ENCODE measurements at places on chromosomes 1 and 21. TPM values are rescaled to one million over a fixed set of nuclear protein-coding genes. Genes with fewer than 3 reads are reported as not detected.

ZYG11A gene
- polyA plus RNA-seq, result 0.18 TPM

ILDR2 gene
- 15.0 TPM for polyA plus RNA-seq

GRCh38 chr1:241985787-241986186 lies 13.1 kb downstream of the MAP1LC3C start:
- no peak for DNase-seq

DNA sequence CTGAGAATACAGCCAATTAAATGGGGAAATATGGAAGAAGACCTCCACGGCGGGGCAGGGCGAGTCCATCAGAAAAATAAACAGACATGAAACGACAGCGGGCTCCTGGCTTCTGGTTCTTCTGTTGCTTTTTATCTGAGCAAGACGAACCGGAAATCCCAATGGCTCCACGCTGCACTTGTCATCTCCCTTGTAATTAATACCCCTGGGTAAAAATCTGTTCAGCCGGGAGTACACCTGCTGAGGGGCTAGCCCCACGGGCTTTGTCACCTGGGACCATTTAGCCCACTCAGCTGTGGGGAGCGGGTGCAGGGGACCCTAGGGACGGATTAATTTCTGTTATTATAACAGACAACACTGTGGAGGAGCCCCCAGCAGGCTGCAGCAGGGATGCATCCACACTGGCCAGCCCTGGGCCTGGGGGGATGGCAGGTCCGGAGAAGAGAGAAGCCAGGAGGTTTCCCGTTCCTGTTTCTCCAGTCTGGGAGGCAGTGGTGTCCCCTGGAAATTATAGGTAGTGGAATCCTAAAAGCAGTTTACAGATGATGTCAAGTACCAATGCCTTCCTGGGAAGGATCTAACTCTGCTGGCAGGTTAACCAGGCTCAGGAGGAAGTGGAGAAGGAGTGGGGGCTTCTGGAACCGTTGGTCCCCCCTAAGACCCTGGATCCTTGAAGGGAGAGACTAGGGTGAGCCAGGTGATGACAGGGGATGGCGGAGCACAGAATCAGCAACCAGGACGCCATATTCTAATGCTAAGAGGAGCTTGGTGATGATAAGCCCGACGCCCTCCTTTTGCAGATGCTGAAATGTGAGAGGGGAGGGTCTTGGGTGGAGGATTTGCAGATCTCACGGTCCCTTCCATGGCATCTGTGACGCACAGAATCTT lies 566.1 kb downstream of the PTPRU start:
- peak; percentile 20 for DNase-seq

DNA sequence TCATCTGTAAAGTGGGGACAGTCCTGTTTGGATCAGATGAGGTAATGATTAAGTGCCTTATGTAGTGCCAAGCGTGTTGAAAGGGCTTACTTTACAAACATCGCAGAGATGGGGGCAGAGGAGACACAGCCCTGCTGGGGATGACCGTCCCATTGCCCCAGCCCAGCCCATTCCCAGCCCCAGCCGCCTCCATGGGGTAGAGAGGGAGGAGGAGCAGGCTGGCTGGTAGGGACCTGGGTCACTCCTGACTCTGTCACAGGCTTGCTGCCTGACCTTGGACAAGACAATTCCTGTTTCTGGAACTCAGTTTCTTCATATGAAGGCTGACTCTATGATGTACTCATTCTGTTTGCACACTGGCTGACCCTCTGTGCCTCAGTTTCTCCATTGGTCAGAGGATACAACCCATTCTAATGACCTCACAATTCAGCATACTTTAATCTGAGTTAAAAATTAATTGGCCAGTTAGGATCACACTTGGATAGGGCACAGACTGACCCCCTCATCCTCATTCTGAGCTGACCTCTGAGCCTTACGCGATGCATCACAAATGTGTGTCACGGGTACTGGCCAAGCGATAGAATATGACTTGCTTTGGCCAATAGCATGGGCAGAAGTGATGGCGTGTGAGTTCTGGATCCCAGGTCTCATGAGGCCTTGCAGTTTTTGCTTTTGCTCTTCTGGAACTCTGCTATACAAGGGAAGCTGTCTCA lies 91.1 kb downstream of the PTPRU start:
- DNase-seq, result no peak

- no peak for DNase-seq
Measured at GRCh38 chr1:32701951-32702598, 495 bp downstream of the SYNC start.

HES4 gene
- 43.2 TPM for polyA plus RNA-seq

- no peak for DNase-seq
Measured at GRCh38 chr1:76938304-76938703, 71.0 kb downstream of the ST6GALNAC5 start.

- no peak for DNase-seq
Measured at GRCh38 chr1:201648907-201649721, 110.2 kb downstream of the NAV1 start.

CDC42SE1 gene
- polyA plus RNA-seq, result 80.4 TPM

- no peak for DNase-seq
Measured at GRCh38 chr1:110450929-110451328, at the start of gene PROK1. Gene PROK1, plus strand, starts transcription at chr1:110451149. Its CDS starts 68 bp downstream, at chr1:110451217.

- no peak for DNase-seq
Measured at GRCh38 chr1:246843876-246844275, 87.9 kb downstream of the AHCTF1 start.

DNA sequence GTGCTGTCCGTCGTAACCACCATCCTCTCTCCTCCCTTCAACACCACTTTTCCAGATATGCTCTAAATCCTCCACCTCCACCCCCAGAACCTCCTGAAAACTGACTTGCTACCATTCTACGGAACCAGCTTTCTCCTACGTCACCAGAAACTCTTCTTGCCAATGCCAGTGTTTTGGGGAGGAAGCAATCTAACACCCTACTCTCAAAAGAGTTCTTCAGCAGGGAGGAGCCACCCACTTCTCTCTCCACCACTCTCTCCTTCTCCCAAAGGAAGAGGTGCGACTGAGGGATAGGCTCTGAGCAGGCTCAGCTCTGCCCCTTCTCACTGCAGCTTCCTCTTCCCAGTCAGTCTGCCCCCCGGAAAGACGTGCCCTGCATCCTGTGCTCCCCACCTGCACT lies 6.1 kb upstream of the S100A2 start:
- no peak for DNase-seq

DNA sequence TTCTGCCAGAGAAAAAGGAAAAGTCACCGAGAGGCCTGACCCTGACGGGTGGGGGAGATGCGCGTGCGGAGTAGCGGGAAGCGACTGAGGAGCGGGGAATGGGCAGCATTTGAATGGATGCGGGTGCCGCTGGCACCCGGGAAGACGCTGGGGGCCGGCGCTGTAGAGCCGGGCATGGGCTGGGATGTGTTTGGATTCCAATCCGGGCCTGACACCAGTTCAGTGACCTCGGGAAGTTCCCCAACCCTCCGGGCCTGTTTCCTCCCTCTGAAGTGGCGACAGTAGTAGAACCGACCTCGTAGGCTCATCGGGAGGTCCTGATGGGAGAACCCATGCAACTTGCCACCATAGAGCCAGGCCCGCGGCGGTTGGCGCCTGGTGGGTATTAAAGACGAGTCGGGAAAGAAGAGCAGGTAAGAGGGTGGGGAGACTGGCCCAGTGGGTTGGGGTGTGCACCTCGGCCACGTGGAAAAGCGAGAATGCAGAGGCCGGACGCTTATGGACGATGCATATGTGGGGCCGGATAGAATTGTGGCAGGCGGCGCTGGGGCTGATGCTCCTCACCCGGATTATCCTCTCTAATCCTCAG lies 642 bp upstream of the SLC16A1 start:
- DNase-seq, result no peak

GJC2 gene
- polyA plus RNA-seq, result 1.0 TPM

KPRP gene
- polyA plus RNA-seq, result not detected

SMCP gene
- polyA plus RNA-seq, result not detected

- DNase-seq, result no peak
Measured at GRCh38 chr1:93506126-93506525, 58.2 kb downstream of the FNBP1L start.

DNA sequence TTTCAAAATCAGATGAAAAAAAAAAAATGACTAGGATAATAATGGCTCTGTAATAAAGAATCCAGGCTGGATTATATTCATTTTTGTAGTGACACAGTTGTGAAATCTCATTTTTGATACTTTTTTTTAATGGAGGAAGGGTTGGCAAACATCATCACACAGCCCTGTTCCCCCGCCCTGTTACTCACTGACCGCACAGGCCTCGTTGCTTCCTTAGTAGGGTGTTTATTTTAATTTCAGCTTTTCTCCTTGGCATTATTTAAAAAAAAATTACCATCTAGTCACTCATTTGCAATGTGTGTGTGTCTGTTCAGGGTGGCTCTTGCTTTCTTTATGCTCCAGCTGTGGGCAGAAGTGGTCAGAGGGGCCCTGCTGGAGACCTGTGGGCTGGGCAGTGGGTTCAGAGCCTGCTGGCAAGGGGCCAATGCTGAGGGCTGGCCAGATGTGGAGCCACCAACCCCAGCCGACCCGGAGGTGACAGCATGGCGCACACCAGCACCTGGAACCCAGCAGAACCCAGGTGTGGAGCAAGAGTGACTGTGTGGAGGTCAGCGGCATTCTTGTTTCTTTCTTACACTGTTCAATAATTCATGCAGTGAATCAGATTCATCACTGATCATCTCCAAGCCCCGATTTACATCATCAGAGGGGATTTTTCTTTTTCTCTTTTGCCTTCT lies 44.6 kb downstream of the ZSCAN20 start:
- no peak for DNase-seq

RIPK4 gene
- polyA plus RNA-seq, result 25.3 TPM

GRCh38 chr1:218735436-218736032 lies 390.4 kb downstream of the TGFB2 start:
- DNase-seq, result peak; percentile 22

IL19 gene
- 0.83 TPM for polyA plus RNA-seq

DNA sequence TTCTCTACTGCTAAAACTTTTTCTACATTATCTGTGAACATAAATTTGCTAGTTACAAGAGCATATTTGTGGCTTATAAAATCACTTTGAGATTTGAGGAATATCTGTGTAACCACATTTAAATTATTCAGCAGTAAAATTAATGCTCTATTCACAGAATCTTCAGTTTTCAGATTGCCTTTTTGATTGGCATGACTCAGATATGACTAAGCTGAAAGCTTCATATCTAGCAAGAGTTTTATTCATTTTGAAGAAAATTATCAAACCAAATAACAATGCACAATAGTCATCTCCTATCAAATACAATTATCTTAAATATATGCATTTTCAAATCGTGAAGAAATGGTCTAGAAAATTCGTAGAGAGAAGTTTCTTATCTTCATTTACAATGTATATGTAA lies 1498.2 kb upstream of the B3GALT2 start:
- DNase-seq, result no peak

GRCh38 chr21:26686278-26686677 lies 113.2 kb upstream of the CYYR1 start:
- DNase-seq, result peak; percentile 4

DNA sequence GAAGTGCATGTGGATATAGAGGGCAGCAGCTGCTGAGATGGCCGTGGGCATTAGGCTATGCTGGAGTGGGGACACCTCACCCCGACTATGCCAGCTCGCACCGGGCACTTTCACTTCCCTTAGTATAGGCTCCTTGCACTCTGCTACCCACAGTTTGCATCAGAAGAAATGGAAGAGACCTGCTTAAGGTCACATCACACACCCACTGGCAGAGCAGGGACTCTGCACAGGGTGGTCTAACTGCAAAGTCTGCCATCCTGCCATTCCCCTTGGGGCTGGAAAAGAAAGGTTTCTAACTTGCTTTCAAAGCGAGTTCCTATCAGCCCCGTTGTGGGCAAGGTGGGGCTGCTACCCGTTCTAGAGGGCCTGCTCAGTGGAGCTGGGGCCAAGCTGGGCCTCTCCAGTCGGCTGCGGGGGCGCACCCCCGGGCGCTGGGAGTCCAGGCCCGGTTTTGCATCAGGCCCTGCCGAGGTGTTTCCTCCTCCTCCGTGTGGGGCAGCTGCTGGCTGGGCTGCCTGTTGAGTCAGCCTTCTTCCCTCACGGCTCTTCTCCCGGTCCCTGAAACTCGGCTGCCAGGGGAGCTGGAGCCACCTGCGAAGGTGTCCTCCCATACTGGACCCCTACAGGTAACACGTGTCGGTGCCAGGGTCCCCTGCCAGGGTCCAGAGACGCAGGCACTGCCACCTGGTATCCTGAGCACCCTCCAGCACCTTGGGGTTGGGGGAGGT lies at the start of gene SYTL1:
Gene SYTL1 (plus strand): TSS at position 498 of the 728 bp plus-strand sequence. CDS start 3,313 bp downstream, outside the sequence.
- DNase-seq, result no peak

DNA sequence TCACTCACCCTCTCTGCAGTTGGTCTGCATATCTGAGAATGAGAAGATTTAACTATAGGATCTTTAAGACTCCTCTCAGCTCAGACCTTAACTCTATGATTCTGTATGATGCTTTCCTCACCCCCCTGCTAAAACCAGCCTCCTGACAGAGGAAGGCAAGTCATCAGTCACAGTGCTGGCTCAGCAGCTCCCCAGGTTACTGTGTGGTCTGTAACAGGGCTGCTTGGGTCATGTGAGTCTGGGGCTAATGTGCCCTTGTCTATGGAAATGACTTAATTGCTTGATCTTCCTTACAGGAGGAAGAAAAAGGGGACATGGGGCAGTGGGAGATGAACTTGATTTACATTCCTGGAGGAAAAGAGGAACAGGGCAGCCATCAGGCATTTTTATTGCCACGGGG lies 625.6 kb downstream of the PTPRU start:
- no peak for DNase-seq

GRCh38 chr1:54364995-54365394 lies 41.2 kb downstream of the SSBP3 start:
- no peak for DNase-seq

DNA sequence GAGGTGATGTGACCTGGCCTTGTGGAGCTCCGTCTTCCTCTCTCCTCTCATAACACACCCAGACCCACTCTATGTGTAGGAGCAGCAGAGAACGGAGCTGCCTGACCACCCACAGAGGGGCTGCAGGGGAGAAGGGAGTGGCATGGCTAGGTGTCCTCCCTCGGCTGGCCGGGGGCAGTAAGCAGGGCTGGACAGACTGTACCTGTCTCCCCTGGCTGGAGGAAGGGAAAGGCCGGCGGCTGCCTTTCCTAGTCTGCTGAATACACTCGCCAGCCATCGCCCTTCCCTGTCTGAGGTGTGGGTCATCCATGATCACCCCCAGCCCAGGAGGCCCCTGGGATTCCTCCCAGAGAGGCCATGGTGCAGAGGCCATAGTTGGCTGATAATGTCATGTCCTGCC lies 187.2 kb upstream of the AJAP1 start:
- no peak for DNase-seq

Data from renal pelvis (tissue), 12 donors.